Activated T-cell treated with anti-CD3 and anti-CD28 coated beads for 24 hours (primary cell): ENCODE measurements at places on chromosomes 5 and 9.

DNA sequence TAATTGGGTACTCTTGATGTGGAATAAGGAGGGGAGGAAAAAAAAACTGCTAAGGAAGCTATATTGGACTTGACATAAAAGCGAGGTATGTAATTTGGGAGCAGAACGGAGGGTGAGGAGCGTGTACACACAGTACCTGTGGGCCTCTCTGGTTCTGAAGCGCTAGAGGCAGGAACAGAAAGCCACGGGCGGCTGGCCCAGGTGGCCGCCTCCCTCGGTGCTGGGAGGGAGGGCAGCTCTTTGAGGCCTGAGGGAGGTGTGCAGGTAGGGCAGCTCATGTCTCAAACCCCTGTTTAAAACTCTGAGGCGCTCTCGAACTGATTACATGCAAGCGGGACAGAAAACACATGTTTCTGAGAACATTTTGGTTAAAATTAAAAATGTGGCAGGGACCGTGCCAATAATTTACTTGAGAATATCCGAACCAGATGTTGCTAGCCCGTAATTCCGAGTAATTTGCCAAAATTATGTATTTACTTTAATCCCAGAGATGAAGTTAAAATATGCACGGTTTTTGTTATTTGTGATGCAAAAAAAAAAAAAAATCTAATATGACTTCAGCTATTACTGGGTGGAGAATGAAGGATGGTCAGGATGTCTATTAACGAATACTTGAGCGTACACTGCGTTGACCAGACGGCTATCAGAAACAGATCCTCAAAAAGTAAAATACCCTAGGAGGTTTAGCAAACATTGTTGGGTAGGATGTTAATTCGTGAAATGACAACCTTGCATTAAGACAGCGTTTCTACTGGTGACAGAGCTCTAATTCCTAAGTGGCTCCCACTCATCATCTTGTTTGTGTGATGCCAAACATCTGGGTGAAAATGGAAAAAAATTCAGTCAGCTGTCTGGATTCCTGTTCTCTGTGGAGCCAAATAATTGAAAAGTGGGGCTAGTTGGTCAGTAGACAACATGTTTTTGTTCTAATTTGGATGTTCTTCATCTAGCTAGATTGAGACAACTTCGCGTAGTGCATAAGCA, 24.4 kb upstream of the STC2 start:
- DNase-seq, result no peak

- no peak for DNase-seq
These were observed 978 bp downstream of the P4HA2 start for GRCh38 chr5:132226516-132227234.

GRCh38 chr9:16257604-16258003, 612.9 kb downstream of the BNC2 start:
- DNase-seq, result no peak

- DNase-seq, result no peak
These were observed 8.4 kb upstream of the URM1 start for GRCh38 chr9:128362774-128363173.

DNA sequence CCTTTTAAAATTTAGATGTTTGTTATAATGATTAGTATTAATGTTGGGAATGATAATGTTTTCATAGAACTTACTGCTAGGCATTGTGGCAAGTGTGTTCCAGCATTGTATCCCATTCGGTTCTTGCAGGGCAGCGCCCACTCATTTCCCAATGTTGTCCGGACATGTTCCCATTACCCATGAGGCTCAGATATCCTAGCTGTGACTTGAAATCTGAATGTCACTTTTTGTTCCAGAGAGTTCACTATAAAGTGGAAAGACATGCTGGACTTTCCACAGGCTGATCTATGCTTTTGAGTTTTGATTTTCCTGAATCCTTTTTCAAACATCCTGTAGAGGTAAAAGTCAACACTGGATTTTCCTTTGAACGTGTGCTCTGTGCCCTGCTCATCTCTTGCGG, 329.1 kb downstream of the MARCHF11 start:
- no peak for DNase-seq

GRCh38 chr5:132456296-132456986, 34.1 kb downstream of the IRF1 start:
- DNase-seq, result no peak

- DNase-seq, result no peak
These were observed 32.5 kb downstream of the RAB14 start for GRCh38 chr9:121169094-121169601.

DNA sequence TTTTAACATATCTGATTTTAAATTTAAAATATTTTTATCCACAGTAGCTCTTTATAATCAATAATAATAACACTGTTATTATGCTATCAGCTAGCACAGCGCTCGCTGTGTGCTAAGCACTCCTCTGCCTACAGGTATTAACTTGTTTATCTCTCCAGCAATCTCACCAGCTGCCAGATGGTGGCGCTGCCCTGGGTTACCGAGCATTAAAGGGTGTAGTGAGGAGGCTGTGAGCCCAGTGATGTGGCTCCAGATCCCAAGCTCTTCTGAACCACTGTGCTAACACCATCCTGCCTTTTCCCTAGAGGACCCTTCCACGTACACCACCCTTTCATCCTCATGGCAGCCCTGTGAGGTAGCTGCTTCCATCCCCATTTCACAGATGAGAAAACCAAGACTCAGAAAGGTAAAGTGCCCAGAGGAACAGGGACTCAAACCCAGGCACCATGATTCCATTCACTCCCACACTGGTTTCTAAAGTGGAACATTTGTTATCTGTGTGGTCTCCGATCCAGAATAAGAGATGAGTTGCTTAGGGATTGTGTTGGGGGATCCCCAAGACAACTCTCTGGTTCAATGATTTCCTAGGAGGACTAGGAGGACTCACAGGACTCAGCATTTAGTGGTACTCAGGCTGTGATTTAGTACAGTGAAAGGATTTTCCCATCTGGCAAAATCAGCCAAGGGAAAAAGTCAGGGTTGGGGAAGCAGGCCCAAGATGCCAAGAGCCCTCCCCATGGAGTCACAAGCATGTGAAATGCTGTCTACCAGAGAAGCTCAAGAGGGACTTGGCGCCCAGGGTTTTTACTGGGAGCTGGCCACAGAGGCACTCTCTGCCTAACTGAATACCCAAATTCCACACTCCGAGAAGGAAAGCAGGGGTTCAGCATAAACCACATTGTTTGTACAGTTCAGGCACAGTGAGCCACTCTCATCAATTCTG, 7.0 kb downstream of the IGFBPL1 start:
- no peak for DNase-seq

DNA sequence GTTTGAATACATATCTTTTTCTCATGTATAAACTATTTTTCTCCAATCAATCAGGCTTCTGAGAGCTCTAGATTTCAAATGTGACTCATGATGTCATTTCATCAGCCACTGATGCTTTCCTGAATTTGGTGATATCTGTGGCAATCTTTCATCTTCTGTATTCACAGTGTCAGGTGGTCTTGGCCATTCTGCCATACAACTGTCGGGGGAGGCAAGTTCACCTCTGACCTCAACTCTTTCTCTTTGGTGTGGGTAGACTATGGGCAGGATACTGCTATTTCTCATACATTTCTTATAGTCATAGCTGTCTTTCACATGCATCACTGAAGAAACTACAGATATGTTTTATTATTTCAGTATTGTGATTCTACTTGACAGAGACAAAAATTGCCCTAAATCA, 414.1 kb upstream of the MEF2C start:
- DNase-seq, result no peak

- DNase-seq, result no peak
These were observed 19.8 kb downstream of the FAXDC2 start for GRCh38 chr5:154830596-154830995.

DNA sequence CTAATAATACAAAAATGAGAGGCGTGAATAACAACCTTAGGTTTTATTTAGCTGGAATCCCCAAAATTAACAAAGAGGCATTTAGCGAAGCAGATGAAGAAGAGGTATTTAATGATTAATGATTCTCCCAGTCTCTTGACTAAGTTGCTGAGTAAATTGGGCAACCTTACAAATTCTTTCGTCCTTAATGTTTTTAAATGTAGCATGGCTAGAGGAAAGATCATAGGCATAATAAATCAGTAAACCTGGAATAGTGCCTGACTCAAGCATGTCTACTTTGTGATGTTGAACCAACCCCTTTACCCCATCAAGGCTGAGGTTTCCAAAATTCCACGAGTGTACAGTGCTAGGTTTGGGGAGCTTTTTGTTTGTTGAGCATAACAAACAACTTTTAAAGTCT, 7.9 kb downstream of the BHMT start:
- DNase-seq, result no peak

- DNase-seq, result no peak
These were observed 21.1 kb downstream of the ADAMTSL1 start for GRCh38 chr9:18495065-18495464.

GRCh38 chr5:151737431-151737830, 21.0 kb downstream of the ATOX1 start:
- DNase-seq, result no peak

GRCh38 chr9:69019808-69020207, 5.9 kb upstream of the PRKACG start:
- no peak for DNase-seq
